ENCODE measurements at places on chromosomes 16 and 17.

- no peak for DNase-seq
These were observed 11.3 kb downstream of the CA5A start for GRCh38 chr16:87924811-87925670.

GRCh38 chr17:41717408-41718286 lies 5.5 kb downstream of the GAST start:
- peak; percentile 47 for DNase-seq

DNA sequence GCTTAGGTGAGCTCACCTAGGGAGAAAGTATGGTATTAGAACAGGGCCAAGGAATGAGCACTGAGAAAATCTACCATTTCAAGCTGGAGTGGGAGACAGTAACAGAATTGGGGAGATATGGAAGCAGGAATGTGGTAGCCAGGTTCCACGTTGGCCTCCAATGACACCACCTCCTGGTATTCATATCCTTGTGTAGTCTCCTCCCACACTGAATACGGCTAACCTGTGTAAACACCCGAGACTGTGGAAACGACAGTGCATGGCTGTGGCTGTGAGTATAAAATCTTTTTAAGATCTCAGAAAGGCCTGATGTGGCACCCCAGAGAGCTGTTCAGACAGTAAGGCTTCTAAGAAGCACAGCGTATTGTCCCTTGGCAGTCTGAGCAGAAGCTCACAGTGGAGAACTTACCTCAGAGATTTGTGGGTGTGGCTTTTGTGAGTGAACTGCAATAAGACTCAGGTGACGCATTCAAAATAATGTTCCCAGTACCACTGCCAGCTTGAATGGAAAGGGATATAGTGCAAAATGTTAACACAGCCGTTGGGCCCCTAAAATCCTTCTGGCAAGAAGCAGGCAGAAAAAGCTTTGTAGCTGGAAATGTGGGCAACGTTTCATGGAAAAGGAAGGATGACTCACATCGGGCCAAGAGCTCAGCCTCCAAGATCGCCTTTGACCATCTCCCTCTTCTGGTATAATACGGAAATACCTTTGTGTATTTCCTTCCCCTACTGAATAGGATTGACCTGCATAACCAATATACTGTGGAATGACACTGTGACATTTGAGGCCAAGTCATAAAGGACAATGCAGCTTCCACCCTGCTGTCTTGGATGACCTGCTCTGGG lies 14.4 kb downstream of the SDR42E1 start:
- peak; percentile 35 for DNase-seq

GRCh38 chr16:56944954-56945839 lies 13.3 kb downstream of the HERPUD1 start:
- no peak for DNase-seq

DNA sequence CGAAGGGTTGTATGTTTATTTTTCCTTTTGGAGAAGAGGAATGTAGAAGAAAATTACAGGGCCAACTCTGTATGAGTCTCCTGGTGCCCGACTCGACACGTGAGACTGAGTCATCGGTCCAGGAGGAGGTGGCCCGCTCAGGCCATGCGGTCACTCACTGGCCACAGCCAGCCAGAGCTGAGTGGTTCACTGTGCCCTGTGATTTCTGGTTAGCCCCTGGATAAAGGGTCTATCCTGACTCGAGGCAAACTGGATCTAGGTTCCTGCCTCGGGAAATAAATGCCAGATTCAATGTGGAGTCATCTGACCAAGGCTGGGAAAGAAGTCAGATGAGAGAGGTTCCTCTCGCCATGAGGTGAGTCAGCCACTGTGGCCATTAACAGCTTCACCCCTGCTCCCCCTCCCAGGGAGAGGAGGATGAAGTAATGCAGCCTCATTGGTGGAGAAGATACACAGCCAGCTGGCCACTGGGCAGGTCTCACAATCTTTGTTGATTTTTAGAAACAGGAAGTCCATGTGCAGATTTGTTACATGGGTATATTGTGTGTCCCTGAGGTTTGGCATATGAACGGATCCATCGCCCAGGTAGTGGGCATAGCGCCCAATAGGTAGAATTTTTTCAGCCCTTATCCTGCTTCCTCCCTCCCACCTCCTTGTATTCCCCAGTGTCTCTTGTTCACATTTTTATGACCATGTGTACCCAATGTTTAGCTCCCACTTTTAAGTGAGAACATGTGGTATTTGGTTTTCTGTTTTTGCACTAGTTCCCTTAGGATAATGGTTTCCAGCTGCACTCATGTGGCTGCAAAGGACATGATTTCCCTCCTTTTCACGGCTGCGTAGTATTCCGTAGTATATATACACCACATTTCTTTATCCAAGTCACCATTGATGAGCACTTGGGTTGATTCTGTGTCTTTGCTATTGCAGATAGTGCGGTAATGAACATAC lies 21.7 kb upstream of the USP36 start:
- DNase-seq = peak; percentile 91

DNA sequence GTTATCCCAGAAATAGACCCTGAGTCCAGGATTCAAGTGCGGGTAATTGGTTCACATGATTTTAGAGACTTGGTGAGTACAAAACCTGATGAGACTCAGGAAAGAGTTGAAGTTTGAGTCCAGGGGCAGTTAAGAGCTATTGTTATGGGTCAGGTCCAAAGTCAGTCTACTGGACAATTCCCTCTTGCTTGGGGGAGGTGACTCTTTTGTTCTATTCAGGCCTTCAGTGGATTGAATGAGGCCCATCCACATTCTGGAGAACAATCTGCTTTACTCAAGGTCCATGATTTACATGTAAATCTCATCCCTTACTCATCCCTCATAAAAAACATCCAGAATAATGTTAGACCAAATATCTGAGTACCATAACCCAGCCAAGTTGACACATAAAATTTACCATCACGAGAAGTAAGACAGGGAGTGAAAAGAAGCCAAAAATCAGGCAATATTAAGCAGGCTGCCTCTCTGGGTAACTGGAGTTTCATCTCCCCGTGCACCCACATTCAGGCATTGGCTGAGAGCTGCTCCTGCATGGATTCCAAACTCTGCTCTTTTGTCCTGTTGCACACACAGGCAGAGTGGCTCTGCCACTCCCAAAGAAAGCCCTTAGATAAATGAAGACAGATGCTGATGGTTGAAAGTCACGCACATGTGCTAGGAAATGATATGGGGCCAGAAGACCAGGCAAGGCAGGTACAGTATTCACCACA lies 156.0 kb upstream of the SALL1 start:
- DNase-seq = no peak

DNA sequence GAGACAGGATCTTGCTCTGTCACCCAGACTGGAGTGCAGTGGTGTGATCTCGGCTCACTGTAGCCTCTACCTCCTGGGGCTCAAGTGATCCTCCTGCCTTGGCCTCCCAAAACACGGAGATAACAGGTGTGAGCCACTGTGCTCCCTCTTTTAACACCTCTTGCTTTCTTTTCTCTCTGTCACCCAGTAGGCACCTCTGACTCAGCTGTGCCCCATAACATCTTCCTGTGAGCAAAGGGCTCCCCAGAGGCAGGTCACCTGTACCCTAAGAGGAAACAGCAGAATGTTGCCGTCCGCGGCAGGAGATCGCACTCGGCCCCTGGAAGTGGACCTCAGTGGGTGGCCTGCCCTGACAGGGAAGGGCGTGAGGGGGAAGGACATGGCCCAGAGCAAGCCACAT lies 918 bp upstream of the NLRC3 start:
- DNase-seq = no peak

GRCh38 chr17:81513372-81513752 lies 763 bp upstream of the ACTG1 start:
- peak; percentile 21 for DNase-seq

DNA sequence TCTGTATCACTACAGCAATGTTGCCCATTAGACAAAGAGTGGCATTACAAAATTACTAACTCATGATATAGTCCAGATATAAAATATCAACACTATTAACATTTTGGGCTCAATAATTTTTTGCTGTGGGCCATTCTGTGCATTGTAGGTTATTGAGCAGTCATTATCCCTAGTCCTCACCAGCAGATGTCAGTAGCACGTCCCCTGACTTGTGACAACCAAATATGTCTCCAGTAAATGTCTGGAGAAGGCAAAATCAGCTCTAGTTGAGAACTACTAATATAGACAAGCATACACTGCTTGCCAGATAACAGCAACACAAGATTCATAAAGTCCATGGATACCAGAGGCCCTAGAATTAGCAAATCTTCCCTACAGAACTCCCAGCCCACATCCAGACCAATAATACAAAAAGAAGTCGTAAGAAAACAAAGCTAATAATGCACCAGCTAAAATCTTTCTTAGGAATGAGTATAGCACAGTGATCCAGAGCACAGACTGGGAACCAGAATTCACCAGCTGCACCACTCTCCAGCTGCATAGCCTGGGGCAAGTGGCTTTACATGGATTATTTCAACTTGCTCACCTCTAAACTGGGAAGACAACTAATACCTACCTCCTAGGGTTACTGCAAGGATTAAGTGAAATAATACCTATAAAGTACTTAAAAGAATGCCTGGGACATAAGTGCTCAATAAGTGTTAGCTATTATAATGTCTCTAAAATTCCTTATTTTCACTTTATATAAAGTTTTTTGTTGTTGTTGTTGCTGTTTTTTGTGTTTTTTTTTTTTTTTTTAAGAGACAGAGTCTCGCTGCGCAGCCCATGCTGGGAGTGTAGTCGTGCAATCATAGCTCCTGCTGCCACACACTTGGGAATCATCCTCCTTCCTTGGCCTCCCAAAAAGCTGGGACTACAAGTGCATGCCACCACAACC lies 23.7 kb downstream of the HELZ start:
- peak; percentile 55 for DNase-seq

GRCh38 chr17:70606086-70606485 lies 436.8 kb downstream of the KCNJ2 start:
- DNase-seq = no peak

DNA sequence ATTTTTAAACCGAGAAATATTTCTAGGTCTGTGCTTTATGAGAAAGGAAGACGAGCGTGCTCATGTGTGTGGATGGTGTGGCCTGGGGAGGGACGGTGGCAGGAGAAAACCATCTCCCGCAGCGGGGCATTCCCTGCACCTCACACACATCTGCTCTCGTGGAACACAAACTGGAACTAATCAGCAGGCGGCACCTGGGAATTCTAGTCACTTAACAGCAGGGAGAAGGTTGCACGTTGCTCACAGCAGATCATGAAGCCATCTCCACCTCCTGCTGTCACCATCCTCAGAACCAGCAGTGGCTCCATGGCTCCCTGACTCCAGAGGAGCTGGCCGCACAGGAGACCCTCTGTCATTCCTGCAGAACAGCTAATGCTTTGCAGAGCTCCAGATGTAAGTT lies 35.2 kb downstream of the ADCY9 start:
- DNase-seq = no peak

- no peak for DNase-seq
These were observed 518.5 kb downstream of the CDH13 start for GRCh38 chr16:83145297-83145696.

DNA sequence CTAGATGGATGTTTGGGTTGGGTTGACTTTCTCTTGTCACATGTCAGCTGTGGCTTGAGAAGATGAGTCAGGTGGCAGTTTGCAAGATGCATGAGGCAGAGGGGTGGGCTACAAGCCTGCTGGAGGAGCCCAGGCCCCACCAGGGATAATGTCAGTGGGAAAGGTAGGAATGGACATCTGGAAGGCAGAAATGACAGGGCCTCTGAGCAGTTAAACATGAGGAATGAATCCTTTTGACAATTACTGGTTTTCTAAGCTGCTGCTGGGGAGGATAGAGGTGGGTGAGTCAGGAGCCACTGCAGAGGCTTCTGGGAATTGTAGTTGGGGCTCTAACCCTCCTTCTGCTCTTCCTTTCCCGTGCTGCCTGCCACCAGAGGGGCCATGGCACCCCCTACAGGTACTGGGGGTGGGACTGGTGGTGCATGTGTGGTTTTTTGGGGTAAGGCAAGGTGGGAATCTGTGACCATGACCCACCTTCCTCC lies 15.7 kb downstream of the SLC52A1 start:
- DNase-seq = peak; percentile 15

GRCh38 chr17:38616361-38616760 lies 10.6 kb upstream of the SRCIN1 start:
- DNase-seq = no peak

GRCh38 chr16:12708266-12708665 lies 95.4 kb downstream of the CPPED1 start:
- DNase-seq = no peak

- DNase-seq = no peak
These were observed 130.1 kb upstream of the ADAMTS18 start for GRCh38 chr16:77564791-77565390.

DNA sequence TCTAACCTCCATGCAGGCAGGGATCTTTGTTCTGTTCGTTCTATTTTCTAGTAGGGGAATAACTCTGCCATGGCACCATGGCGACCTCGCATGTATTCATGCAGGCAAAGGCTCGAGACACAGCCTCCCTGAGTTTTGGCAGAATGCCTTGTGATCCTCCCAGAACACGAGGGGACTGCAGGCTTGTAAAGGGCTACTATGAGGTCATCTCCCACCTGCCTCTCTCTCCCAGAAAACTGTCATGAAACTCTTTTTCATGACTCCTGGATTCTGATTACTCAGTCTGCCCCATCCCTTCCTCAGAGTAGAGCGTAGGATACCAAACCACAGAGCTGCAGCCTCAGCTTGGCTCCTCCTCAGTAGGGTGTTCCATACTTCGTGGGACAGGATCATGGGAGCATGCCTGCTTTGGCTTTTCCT lies 64.3 kb downstream of the IGF2BP1 start:
- no peak for DNase-seq

GRCh38 chr17:81392909-81393654 lies 2.2 kb upstream of the BAHCC1 start:
- DNase-seq = no peak

GRCh38 chr17:75876938-75877751 lies 1.2 kb downstream of the TRIM47 start:
- peak; percentile 91 for DNase-seq

- DNase-seq = no peak
These were observed 1.9 kb upstream of the MT1E start for GRCh38 chr16:56623637-56624036.

- no peak for DNase-seq
These were observed 47.3 kb downstream of the OMG start for GRCh38 chr17:31249835-31250141.

- no peak for DNase-seq
These were observed 24.9 kb upstream of the LRRC37A start for GRCh38 chr17:46270032-46270431.

GRCh38 chr17:37318931-37319594 lies 56.7 kb upstream of the C17orf78 start:
- peak; percentile 55 for DNase-seq

GRCh38 chr17:73765824-73766563 lies 121.7 kb upstream of the SDK2 start:
- no peak for DNase-seq

- peak; percentile 6 for DNase-seq
These were observed 2.5 kb downstream of the FAM83G start for GRCh38 chr17:19001907-19002590.

Data from inflammatory macrophage treated with lipopolysaccharide for 1 hour (primary cell).